ENCODE measurements at places on chromosomes 4 and X. TPM values are rescaled to one million over a fixed set of nuclear protein-coding genes. Genes with fewer than 3 reads are reported as not detected.

The SULT1E1 gene
- 27.8 TPM for polyA plus RNA-seq

The IQCM gene
- 0.08 TPM for polyA plus RNA-seq

The F8A3 gene
- polyA plus RNA-seq = 5.0 TPM

The GLRA3 gene
- polyA plus RNA-seq = not detected

The ETDB gene
- polyA plus RNA-seq = not detected

The RAB39B gene
- polyA plus RNA-seq = 0.51 TPM

The QRFPR gene
- 3.2 TPM for polyA plus RNA-seq

The COMMD8 gene
- polyA plus RNA-seq = 15.2 TPM

The ANXA3 gene
- polyA plus RNA-seq = 8.4 TPM

The DUSP21 gene
- not detected for polyA plus RNA-seq

The AMBN gene
- polyA plus RNA-seq = not detected

The CFAP299 gene
- polyA plus RNA-seq = 0.28 TPM

The MAPK10 gene
- polyA plus RNA-seq = 3.1 TPM

The SSX3 gene
- polyA plus RNA-seq = not detected

The TRIM61 gene
- 3.8 TPM for polyA plus RNA-seq

The CCDC160 gene
- polyA plus RNA-seq = 0.15 TPM

The PDCL2 gene
- not detected for polyA plus RNA-seq

The GBA3 gene
- polyA plus RNA-seq = 0.43 TPM

The CSAG1 gene
- not detected for polyA plus RNA-seq

The STAP1 gene
- not detected for polyA plus RNA-seq

The NLGN4X gene
- polyA plus RNA-seq = 2.2 TPM

The AFF2 gene
- polyA plus RNA-seq = 1.7 TPM

The KIT gene
- 10.6 TPM for polyA plus RNA-seq

The HPRT1 gene
- polyA plus RNA-seq = 25.1 TPM

The EFHC2 gene
- 0.12 TPM for polyA plus RNA-seq

The CDKL5 gene
- polyA plus RNA-seq = 4.8 TPM

The TCEAL8 gene
- 145 TPM for polyA plus RNA-seq

The SCARB2 gene
- polyA plus RNA-seq = 121 TPM

The CHRDL1 gene
- 5.5 TPM for polyA plus RNA-seq

The ATG4A gene
- 23.8 TPM for polyA plus RNA-seq

The SLAIN2 gene
- polyA plus RNA-seq = 43.3 TPM

The P2RY10 gene
- polyA plus RNA-seq = 0.94 TPM

The PPEF2 gene
- polyA plus RNA-seq = not detected

The RTL5 gene
- polyA plus RNA-seq = 10.4 TPM

The IL13RA2 gene
- 0.21 TPM for polyA plus RNA-seq

The PF4V1 gene
- not detected for polyA plus RNA-seq

The WDR17 gene
- polyA plus RNA-seq = 0.45 TPM

The MAGEC1 gene
- polyA plus RNA-seq = not detected

The SERPINA7 gene
- not detected for polyA plus RNA-seq

The ERAS gene
- not detected for polyA plus RNA-seq

The ARR3 gene
- polyA plus RNA-seq = 0.41 TPM

The NXF2 gene
- not detected for polyA plus RNA-seq

The NPFFR2 gene
- polyA plus RNA-seq = 1.1 TPM

The PABPC1L2B gene
- not detected for polyA plus RNA-seq

The NPNT gene
- 128 TPM for polyA plus RNA-seq

The PNMA6A gene
- 3.9 TPM for polyA plus RNA-seq

The GSX2 gene
- polyA plus RNA-seq = not detected

The SMIM31 gene
- not detected for polyA plus RNA-seq

The BEND4 gene
- polyA plus RNA-seq = 0.23 TPM

The SUPT20HL1 gene
- polyA plus RNA-seq = not detected

The ATP2B3 gene
- polyA plus RNA-seq = 0.22 TPM
